Stimulated activated CD8-positive, alpha-beta memory T cell treated with anti-CD3 and anti-CD28 coated beads, Interleukin-15, amount 100 ng/mL, for 24 hours (primary cell): ENCODE measurements at places on chromosomes 1 and 21.

DNA sequence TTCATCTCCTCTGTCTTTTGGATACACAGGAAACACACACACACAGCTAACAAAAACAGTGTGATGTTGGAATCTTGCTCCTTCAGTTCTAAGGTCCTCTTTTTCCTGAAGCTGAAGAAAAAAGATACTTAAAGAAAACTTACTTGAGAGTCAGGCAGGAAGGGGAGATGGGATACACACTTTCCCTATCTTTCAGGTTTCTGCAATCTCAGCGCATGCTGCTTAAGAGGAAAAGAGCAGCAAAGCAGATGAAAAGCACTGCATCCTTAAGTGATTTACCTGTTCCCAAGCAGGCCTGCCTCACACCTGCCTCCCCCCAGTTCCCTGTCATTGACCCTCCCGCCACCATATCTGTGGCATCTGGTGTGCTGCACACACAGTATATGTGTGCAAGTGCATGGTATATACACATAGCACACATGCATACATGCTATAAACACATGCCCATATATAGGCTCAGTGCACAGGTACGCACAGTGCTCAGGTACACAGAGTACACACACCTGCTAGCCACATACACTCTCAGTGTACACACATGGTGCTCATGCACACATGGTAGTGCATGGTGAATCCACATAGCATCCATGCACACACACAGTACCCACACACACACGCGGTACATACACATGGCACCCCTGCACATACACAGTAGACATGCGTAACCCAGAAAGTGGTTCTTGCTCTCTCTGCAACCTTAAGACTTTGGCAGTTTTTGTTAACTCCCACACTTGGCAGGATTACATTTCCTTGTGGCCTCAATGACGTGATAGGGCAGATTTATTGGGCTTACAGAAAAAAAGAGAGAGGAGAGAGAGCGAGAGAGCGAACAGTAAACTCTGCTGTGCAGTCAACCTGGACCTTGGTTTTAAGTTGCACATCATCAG, 166.9 kb downstream of the TOMM20 start:
- no peak for DNase-seq

DNA sequence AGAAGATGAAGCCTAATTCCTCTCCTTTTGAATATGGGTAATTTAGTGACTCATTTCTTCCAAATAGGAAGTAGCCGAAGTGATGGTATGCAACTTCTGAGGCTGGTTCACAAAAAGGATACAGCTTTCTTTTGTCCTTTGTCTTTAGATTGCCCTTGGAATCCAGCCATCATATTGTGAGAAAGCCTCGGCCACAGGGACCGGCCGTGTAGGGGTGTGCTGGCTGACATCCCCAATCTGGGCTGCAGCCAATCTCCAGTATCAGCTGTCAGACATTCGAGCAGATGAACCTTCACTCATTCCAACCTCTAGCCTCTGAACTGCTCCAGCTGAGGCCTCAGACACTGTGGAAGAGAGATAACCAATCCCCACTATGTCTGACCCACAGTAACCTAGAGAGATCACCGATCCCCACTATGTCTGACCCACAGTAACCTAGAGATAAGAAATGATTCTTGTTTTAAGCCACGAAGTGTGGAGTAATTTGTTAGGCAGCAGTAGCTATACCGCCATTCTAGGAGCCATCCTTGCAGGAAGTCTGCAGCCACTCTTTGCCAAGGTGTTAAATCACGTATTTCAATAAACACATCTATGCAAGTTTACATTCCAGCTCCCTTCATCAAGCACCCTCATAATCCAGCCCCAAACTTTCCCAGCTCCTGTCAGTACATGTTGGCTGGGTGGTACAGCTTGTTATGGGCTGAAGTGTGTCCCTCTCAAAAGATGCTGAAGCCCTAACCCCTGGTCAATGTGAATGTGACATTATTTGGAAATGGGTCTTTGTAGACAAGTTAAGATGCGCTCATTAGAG, 2.9 kb upstream of the DIP2A start:
- no peak for DNase-seq

DNA sequence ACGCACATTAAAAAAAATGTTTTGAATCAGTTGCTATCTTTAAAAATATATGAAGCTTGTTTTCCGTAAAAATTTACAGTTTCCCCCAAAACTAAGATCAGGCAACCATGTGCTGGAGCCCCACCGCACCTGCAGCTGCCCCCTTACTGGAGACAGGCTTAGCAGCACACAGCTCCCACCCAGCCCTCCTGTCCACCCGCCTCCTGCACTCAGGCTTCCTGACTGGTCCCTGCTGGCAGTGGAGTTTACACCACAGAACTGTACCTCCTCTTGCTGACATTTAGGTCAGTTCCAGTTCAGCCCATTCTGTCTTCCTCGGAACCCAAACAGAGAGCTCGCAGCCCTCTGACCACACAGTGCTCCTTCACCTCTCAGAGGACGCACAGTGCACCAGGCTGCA, 2.1 kb downstream of the GPR161 start:
- no peak for DNase-seq

DNA sequence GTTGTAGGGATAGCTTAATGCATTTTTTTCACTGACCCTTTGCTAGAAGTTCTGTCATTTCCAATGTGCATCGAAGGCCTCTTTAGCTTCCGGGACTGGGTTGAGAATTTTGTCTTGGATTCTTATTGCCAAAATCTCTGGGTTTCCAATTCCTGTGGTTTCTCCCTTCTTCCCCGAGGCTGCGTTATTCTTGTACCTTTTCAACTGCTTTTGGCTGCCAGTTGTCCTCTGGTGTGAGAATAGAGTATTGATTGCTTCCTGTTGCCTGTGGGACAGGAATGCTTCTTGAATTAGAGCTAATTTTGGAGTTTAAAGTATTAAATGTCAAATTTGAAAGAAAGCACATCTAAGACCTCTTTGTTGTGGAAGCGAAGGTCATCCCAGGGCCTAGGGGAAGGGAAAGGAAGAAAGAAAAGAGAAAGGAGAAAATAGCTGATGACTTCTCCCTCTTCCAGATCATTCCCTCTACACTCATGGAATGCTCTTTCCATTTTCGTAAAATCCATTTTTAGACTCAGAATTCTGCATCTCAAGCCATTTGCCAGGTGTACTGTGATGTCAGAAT, 21.1 kb downstream of the HUNK start:
- no peak for DNase-seq

- DNase-seq, result no peak
These were observed 2.7 kb upstream of the F5 start for GRCh38 chr1:169588785-169589485.

DNA sequence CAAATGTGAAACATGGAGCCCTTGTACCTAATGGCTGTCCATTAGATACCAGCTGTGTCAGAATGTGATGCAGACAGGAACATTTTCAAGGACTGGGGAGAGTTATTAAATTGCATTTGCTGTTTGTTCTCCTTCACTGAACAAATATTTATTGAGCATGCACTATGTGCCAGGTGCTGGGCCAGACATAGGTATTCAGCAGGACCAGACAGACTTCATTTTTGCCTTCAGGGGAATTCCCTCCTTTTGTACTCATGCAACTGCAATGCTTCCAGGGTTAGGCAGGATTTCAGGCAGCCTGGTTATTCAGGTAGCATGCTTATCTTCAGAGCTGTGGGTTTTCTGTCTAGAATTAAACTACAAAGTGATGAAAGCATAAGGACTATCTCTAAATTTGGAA, 64.2 kb upstream of the SMYD2 start:
- no peak for DNase-seq

GRCh38 chr1:5927506-5928370, 64.5 kb downstream of the NPHP4 start:
- DNase-seq, result no peak

DNA sequence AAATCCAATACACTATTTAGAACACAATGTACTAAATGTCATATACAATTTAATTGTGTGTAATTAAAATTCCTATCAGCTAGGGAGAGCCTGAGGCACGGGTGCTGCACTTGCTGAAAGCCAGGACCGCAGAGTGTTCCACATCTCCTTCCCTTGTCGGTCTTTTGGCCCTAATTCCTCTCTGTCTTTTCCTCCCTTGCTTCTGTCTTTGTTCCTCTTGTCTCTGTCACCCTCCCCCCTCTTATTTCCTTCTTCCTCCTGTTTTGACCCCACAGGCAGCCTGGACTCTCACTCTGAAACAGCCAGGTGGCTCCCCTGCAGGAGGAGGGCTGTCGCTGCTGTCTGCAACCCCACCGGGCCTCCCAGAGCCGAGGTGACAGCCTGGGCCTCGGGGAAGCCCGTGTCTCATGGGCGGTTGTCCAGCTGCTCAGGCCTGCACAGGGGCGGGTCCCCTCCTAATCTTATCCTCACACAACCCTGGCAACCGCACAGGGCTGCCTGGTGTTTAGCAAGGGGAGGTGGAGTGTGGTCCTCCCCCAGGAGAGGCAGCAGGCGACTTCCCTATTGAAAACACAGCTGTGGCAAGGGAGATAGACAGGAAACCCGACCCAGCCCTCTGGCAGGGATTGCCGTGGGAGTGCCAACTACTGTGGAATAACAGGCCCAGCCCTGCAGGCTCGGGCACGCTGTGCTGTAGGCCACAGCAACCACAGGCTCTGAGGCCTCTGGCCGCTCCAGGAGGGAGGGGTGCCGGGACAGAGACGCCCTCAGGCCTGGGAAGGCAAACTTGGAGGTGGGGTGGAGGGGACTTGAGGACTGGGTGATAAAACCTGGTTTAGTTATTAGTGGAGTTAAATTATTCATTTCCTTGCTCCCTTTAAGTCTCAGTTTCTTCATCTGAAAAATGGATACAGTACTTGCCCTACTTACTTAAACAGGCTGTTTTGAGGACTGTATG, 68.8 kb upstream of the WDR26 start:
- DNase-seq, result no peak

GRCh38 chr1:52502789-52503188, 50.1 kb downstream of the TUT4 start:
- DNase-seq, result no peak

GRCh38 chr1:229597877-229598276, 28.0 kb downstream of the TAF5L start:
- no peak for DNase-seq
